ENCODE measurements at places on chromosomes 3 and 15.

DNA sequence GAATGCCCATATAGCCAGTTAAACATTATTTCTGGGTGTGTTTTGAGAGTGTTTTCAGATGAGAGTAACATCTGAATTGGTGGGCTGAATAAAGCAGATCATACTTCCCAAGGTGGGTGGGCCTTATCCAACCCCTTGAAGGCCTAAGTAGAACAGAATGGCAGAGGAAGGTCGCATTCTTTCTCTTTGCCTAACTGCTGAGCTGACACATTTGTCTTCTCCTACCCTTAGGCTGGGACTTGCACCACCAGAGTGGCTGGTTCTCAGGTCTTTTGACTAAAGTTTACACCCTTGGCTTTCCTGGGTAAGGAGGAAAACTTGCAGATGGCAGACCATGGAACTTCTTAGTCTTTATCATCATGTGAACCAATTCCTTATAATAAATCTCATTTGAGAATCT lies 85.8 kb upstream of the TNFAIP8L3 start:
- no peak for DNase-seq

DNA sequence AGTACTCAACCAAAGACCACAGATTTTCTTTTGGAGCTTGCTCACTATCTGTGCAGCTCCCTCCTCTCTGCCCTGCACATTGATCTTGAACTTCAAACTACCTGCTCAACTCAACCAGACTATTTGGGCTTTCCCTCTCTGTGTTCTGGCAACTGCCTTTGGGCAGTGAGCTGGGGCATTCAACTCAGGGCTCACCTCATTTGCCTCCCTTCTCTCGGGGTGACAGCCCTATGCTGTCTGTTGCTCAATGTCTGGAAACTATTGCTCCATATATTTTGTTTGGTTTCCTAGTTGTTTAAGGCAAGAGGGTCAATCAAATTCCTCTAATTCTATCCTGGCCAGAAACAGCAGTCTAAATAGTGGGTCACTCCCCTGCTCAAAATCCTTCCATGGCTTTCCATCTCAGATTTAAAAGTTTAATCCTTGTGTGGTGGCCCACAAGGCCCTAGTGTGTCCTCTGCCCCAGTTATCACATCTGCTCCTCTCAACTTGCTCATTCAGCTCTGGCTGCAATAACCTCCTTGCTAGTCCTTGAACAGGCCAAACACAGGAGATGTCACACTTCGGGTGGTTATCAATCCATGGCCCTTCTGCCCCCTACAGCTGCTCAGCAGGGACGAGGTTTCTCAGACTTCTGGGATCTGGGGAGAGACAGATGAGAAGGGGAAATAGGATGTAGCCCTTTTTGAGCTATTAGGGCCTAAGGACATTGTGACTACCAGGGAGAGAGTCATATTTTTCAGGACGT lies 67.8 kb downstream of the SNRK start:
- no peak for DNase-seq

GRCh38 chr15:85350395-85350794 lies 30.0 kb upstream of the AKAP13 start:
- DNase-seq, result no peak

- no peak for DNase-seq
These were observed 922.2 kb downstream of the ROBO1 start for GRCh38 chr3:78845605-78846004.

GRCh38 chr3:194756460-194756779 lies 70.7 kb downstream of the FAM43A start:
- DNase-seq, result peak; percentile 49

GRCh38 chr3:117261983-117262421 lies 552.4 kb downstream of the TUSC7 start:
- DNase-seq, result no peak

- no peak for DNase-seq
These were observed 680.3 kb downstream of the AGBL1 start for GRCh38 chr15:86759800-86760523.

DNA sequence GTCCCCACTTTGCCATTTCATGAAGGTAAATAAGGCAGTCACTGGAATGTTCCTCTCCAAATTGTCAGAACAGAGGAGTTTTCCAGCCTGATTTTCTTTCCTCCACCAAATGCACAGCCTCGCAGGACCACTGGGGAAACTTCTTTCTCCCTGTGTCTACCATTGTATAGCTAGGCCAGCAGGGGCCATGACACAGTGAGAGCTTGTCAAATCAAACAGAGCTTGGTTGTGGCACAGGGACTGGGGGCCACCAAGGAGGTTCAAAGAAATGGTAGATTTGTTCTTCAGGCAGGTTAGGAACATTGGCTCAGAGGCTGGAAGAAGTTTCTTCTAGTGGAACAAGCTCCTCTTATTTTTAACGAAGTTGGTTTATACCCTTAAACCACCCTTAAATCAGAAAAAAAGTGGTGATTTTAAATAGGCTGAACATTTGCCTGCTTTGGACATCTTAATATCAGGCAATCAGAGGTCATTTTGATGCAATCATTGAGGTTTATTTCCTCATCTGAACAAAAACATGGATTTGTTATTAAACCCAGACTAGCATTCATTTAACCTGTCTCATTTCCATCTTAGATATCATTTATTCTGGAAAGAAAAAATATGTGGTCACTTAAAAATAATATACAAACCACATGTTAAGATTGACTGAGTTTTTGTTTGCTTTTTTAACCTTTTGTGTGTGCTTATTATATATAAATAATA lies 105.6 kb downstream of the GTPBP8 start:
- no peak for DNase-seq

GRCh38 chr3:98733053-98733811 lies 29.9 kb upstream of the ST3GAL6 start:
- DNase-seq, result peak; percentile 74

DNA sequence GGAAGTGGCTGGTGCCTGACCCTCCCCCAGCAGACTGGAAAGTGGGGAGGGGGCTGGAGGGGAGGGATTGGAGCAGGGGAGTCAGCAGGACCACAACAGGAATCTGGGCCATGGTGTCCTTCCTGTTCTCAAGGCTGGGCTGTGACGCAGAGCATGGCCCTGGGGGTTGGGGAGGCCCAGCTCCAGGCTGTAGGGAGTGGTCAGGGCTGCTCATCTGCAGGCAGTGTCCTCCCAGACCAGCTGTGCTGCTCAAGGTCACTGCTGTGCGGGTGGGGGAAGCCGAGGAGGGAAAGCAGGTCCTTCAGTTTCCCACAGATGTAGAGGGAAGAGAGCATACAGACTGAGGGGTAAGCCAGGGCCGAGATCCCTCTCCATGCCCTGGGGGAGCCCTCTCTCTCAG lies 40.7 kb downstream of the CYP11A1 start:
- DNase-seq, result no peak

DNA sequence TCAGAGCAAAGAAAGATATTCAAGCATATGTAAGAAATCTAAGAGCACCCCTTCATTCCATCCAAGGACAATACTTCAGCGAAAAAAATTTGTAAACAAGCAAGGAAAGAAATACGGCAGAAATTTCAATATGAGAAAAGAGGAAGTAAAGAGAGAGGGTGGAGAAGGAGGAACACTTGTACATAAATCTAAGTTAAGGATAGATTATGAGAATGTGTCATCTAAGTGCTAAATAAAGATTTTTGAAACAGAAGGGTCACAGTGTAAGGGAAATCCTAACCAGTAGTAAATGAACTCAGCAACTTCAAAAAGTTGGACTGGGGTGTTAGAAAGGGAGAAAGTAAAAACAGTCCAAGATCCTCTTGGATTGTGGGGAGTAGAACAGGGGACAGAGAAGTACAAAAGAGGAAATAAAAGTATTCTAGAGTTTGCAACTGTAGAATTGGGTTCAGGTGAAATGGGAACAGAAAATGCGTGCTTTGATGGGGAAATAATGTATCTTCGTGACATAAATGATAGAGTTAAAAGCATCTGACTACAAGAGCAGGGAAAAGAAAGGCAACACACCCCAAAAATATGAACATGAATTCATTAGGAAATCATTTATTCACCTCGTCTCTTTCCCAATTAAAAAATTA lies 68.5 kb upstream of the ATP13A5 start:
- DNase-seq, result no peak

GRCh38 chr15:20358779-20359414 lies 182.7 kb downstream of the GOLGA6L6 start:
- no peak for DNase-seq

- DNase-seq, result no peak
These were observed 19.7 kb downstream of the ANKRD63 start for GRCh38 chr15:40263024-40263754.

GRCh38 chr3:34260271-34261000 lies 462.0 kb downstream of the PDCD6IP start:
- DNase-seq, result peak; percentile 39

DNA sequence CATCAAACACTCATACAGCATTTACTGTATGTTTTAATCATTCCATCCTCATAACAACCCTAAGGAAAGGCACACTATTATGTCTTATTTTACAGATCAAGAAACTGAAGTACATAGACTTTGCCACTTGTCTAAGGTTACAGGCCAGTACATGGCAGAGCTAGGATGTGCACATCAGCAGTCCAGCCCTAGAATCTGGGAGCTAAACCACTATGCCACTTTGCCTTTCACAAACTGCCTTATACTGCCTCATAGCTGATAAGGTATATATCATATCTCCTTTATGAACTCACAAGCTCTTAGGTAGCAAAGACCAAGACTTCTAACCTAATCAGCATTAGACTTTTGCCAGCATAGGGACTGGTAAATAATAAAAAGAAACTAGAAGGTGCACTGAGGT lies 49.1 kb downstream of the MYO9A start:
- DNase-seq, result no peak

DNA sequence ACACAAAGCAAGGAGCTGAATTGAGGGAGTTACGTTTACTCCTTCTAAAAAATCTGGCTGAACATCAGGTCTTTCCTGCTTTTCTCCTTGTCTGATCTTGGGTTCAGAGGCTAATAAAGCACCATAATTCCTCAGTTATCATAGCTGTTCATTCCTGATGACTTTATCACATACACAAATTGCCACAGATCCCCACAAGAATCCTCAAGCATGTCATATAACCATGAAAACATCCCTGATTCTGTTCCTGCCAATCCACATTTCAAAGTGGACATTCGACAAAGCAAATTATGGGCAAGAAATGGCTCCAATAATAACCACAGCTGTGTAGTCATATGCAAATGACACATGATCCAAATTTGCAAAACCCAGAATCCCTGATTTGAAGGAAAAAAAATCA lies 321.3 kb downstream of the MEX3B start:
- no peak for DNase-seq

DNA sequence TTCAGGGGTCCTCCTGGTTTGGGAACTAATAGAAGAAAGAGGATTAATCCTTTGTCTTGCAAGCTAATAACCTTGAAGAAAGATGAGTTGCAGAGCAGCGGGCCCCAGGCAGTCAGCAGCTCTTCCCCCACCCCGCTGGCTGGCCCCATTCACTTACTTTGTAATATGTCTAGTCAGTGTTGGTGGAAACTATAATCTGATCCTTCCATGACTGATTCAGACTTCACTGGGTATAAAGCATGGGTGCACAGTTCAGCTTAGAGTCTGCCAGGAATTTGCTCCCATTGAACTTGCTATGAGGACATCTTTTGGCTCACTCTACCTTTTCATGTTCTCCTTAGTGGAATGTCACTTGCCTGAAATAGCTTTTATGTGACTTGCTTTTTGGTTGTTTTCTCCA lies 117.7 kb downstream of the CCNL1 start:
- no peak for DNase-seq

- DNase-seq, result peak; percentile 72
These were observed 106.5 kb downstream of the KLF13 start for GRCh38 chr15:31433091-31433490.

DNA sequence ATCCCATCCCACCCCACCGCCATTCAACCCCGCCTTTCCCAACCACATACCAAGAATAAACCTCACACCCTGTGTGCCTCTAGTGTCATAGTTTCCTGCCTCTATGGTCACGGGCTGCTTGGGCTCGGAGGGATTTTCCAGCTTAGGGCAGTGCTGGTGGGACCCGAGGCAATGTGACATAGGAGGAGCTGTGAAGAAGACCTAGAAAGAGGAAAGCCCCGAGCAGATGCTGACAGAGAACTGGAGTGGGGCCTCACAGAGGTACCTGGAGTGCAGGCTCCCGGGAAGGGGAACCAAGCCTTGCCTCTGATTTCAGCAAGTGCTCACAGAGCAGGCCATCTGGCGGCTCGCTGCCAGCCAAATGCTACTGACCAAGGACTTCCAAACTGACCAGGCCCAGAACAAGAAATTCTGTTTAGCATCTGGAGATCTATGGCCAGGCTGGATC lies 27.5 kb downstream of the BHLHE40 start:
- no peak for DNase-seq

GRCh38 chr15:82624008-82624407 lies 23.2 kb downstream of the CPEB1 start:
- no peak for DNase-seq

DNA sequence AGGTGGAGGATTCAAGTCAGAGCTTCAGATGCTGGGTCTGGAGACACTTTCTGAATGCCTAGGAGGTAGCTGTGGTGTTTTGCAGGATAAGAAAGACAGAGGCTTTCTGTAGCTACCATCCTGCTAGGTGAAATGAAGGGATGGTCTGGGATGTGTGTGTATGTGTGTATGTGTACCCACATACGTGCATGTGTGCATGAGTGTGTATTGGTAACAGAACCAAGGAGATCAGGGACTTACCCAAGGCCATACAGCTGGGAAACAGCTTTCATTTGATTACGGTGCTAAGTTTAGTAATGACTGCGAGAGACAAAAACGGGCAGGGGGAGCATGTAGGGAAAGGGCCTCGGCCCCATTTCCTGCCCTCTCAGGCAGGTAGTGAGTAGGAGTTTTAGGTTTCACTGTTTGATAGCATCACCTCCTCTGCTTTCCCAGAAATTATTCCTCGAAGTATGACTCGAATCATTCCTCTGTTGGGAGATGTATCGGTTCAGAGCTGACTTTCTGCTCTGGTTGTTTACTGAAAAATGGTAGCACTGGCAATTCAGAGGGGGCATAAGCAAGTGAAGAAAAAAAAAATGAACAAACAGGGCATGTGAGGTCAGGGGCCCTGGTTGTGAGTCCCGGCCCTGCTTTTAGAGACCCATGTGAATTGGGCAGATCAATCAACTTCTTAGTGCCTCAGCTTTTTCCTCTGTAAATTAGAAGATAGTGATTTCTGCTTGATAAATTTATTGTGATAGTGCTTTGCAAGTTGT lies 130.7 kb downstream of the LPP start:
- no peak for DNase-seq

DNA sequence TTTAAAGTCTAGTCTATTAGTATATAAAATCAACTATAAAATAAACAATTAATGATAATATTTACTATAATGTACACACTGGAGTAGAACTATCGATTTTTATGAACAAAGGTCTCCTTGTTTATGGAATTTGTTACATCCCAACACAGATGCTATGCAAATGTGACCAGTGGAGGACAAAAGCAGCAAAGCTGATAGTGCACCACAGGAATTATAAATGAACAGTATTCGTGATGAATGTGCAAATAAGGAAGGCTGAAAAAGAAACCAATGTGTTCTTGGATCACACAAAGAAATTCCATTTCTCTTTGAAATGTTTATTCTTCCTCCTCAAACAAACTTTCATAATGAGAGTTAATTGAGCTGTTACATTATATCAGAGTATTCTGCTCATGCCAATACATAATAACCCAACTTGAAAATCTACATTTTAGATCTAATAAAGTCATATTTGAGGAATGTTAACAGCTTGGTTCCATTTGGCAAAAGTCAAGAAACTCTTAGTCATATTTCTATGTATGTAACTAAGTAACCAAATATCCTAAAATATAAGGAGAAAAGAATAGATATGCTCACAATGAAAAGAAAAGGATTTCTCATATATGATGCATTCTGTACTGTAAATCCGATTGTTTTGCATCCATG lies 79.3 kb downstream of the NEK10 start:
- no peak for DNase-seq

Data from BE2C (cell line).